Activated T-cell treated with anti-CD3 and anti-CD28 coated beads, Interleukin-2, amount 50 U/mL, for 72 hours (primary cell): ENCODE measurements at places on chromosomes 5 and 9.

- DNase-seq = no peak
Measured at GRCh38 chr9:6785682-6786081, 27.9 kb downstream of the KDM4C start.

- no peak for DNase-seq
Measured at GRCh38 chr5:58011301-58011700, 448.6 kb downstream of the PLK2 start.

DNA sequence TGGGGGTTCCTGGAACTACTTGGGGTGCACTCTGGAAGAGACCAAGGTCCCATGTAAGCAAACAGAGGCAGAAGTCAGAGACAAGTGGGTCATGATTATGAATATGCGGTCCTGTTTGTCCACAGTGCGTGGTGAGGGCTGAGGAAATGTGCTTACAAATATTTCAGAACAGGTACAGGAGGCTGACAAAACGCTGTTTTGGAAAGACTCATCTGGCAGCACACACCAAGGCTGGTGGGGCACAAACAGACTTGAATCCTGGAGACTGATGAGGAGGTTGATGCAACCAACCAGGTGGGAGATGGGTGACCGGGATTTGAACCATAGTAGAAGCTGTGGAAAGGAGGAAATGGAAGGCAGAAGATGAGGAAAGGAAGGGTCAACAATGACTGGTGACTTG lies 83.8 kb downstream of the ADRB2 start:
- no peak for DNase-seq

- DNase-seq = no peak
Measured at GRCh38 chr5:14687023-14687665, 22.6 kb downstream of the OTULIN start.

DNA sequence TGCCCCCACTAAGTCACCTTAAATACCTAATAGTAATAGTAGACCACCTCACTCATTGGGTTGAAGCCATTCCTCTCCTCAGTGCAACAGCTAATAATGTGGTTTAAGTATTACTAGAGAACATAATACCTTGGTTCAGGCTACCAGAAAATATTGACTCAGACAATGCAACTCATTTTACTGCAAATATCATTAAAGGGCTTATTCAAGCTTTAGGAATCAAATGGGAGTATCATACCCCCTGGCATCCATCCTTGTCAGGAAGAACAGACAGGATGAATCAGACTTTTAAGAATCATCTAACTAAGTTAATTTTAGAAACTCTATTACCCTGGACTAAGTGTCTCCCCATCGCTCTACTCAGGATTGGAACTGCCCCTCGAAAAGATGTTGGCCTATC lies 6.8 kb upstream of the RNF180 start:
- no peak for DNase-seq

GRCh38 chr5:112339761-112340160 lies 79.3 kb downstream of the EPB41L4A start:
- DNase-seq = no peak

DNA sequence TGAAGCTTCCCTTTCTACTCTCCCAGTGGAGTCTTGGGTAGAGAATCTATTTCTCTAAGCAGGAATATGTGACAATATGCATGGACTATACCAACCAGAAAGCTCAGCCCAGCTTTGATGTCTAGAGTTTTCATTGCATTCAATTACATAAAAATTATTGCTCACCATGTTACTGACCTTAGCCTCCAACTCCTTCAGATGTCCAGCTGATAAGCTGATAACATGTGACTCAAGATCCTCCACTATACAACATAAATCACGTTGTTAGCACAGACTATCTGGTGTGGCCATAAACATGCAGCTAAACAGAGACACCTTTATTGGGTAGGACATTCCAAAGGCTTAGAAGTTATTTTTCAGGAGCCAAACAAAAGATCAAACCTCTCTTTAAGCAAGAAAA lies 1168.2 kb downstream of the CDH12 start:
- no peak for DNase-seq

GRCh38 chr5:164000819-164001218 lies 495.4 kb downstream of the MAT2B start:
- DNase-seq = no peak
